Activated naive CD8-positive, alpha-beta T cell treated with anti-CD3 and anti-CD28 coated beads for 36 hours (primary cell): ENCODE measurements at places on chromosomes 7 and 10. TPM values are rescaled to one million over a fixed set of nuclear protein-coding genes. Genes with fewer than 3 reads are reported as not detected.

DNA sequence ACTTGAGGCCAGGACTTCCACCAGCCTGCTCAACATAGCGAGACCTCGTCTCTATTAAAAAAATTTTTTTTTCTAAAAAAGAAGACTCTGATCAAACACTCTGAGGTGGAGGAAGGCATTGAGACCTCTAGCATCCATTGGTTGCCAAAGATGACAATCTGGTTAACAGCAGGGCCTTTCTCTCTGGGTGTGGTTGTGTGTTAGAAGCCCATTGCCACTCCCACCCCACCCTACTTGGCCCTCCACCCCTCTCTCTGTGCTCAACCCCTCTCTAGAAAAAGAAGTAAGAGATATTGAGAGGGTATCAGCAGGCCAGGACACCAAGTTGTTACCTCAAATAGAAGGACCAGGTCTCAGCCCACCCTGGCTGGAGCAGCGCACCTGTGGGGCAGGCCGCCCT, 57.4 kb upstream of the MXI1 start:
- no peak for DNase-seq
- H3K27me3 ChIP-seq = peaks cover 72% of the 10 kb centered on the region
- H3K36me3 ChIP-seq = no peaks in the 10 kb centered on the region
- no peaks in the 10 kb centered on the region for H3K4me1 ChIP-seq
- no peak overlapping the region for H3K4me3 ChIP-seq

- H3K4me1 ChIP-seq = peaks cover 39% of the 10 kb centered on the region
- DNase-seq = no peak
- peaks cover 28% of the 10 kb centered on the region for H3K36me3 ChIP-seq
- no peak overlapping the region for H3K4me3 ChIP-seq
Observed at GRCh38 chr7:114928060-114928459, 6.2 kb downstream of the MDFIC start.

Gene FAM131B
- 1.7 TPM for total RNA-seq

DNA sequence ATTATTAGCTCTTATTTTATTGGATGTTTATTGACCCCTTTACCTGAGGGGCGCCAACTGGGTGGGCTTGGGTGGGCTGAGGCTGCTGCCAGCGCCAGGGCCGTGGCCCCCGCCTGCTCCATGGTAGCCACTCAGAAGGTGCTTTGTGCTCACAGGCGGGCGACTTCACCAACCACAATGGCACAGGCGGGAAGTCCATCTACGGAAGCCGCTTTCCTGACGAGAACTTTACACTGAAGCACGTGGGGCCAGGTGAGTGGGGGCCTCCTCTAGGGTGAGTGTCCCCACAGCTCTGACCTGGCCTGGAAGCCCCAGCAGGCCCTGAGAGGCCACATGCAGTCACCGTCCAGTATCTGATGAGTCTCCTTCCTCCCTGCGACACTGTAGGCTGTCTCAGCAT, 4.1 kb downstream of the PPIF start:
- peaks cover 63% of the 10 kb centered on the region for H3K36me3 ChIP-seq
- peaks cover 47% of the 10 kb centered on the region for H3K4me1 ChIP-seq
- DNase-seq = no peak
- H3K4me3 ChIP-seq = no peak overlapping the region
- H3K27me3 ChIP-seq = no peaks in the 10 kb centered on the region

Gene MSS51
- 1.4 TPM for total RNA-seq

GRCh38 chr10:101134299-101135127, 3.4 kb downstream of the TLX1 start:
- H3K36me3 ChIP-seq = no peaks in the 10 kb centered on the region
- H3K27ac ChIP-seq = no peak overlapping the region
- peaks cover 93% of the 10 kb centered on the region for H3K27me3 ChIP-seq
- H3K4me1 ChIP-seq = peaks cover 39% of the 10 kb centered on the region
- peak overlapping the region; percentile 65 for H3K4me3 ChIP-seq

Gene RAMP3
- total RNA-seq = not detected

DNA sequence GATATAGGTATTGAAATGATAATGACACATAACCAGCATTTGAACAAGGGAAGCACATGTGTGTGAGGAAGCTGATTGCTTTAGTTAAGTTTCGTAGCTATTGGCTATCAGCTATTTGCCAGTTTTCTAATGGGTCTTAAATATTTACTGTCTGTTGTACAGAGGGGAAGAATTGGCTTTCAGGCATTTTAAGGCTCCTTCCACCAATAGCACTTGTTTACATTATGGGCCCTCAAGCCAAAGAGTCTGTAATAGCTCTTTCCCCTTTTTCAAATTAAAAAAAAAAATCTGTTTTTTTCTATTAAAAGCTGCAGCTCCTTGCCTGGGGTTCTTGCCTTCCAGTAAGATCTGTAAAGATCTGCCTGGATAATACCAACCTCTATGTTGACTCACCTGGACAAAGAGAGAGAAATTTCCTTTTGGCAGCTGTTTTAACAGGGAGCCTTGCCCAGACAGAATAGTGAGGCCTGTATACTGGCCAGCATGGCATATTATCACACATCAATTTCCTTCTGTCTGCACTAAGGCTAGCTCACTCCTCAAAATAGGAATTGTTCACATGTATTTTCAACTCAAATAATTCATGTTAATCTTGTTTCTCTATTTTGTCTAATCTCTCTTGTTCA, 104.7 kb upstream of the LRGUK start:
- H3K4me1 ChIP-seq = no peaks in the 10 kb centered on the region
- no peak overlapping the region for H3K27ac ChIP-seq
- peaks cover 3% of the 10 kb centered on the region for H3K36me3 ChIP-seq
- DNase-seq = no peak
- no peak overlapping the region for H3K4me3 ChIP-seq
- no peaks in the 10 kb centered on the region for H3K27me3 ChIP-seq

GRCh38 chr7:139092090-139092796, 17.3 kb downstream of the ZC3HAV1 start:
- peaks cover 85% of the 10 kb centered on the region for H3K36me3 ChIP-seq
- peak overlapping the region; percentile 79 for H3K4me3 ChIP-seq
- H3K4me1 ChIP-seq = peaks cover 83% of the 10 kb centered on the region
- H3K27ac ChIP-seq = peak overlapping the region; percentile 90

Gene CYP2C19
- not detected for total RNA-seq

DNA sequence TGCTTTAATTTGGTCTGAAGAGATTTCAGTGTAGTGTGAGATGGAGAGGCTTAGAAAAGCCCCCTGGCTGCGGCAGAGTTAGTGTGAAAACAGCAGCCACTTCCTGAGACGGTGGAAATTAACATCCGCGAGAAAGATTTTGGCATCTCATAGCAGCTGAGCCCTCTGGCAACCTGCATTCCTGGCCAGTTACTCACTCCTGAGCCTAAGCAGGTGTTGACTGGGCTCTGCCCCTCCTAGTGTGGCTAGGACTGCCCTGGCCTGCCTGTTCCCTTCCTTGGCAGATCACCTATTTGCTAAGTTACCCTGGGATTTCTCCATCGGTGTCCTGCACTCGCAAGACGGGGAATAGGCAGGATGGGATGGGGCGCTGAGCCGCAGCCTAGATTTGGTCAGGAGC, 57.6 kb upstream of the LMTK2 start:
- no peak overlapping the region for H3K27ac ChIP-seq
- peaks cover 10% of the 10 kb centered on the region for H3K27me3 ChIP-seq
- peaks cover 7% of the 10 kb centered on the region for H3K4me1 ChIP-seq
- H3K36me3 ChIP-seq = no peaks in the 10 kb centered on the region
- no peak overlapping the region for H3K4me3 ChIP-seq

DNA sequence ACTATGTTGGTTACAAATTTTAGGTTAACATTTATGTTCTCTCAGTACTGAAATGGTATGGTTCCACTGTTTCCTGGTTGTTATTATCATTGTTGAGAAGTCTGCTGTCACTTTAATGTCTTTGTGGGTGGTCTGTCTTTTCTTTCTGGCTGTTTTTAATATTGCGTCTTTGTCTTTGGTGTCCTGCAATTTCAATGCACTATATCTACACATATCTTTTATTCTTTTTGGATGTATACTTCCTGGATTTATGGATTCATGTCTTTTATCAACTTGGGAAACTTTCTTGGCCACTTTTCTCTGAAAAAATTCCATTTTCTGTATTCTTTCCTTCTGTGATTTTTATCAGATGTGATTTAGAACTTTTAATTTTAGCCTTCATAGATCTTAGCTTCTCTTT, 250.2 kb downstream of the BUB3 start:
- DNase-seq = no peak
- peaks cover 2% of the 10 kb centered on the region for H3K36me3 ChIP-seq
- no peaks in the 10 kb centered on the region for H3K27me3 ChIP-seq
- no peak overlapping the region for H3K27ac ChIP-seq

Gene PPP1R3A
- not detected for total RNA-seq

Gene LRRN3
- 89.3 TPM for total RNA-seq

DNA sequence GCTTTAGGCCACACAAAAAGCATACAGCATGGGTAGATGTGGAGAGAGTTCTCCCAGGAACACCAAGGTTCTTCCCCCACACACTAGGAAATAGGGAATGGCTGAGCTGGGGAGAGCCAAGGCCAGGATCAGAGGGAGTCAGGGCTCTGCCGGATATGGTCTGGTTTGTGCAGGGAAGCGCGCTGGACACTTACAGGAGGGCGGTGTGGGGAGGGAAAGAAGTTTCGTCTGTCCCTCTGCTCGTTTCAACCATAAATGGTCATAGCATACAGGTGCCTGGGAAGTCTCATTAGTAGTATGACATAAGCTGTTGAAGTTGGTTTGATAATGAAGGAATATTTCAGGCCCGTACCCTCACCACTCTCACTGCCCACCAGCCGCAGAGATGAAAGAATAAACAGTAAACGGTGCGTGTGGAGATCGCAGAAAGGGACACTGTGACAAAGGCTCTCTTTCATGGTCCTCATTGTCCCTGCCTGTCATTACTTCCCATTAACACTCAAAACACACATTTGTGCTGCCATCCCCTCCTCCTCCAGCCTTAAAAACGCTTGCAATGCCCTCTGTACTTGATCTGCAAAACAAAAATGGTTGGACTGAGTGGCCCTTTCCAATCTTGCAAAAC, 207.2 kb downstream of the CELF2 start:
- no peak overlapping the region for H3K4me3 ChIP-seq
- DNase-seq = no peak
- peaks cover 87% of the 10 kb centered on the region for H3K4me1 ChIP-seq

GRCh38 chr7:18831419-18831818, 286.0 kb downstream of the TWIST1 start:
- H3K4me3 ChIP-seq = no peak overlapping the region
- DNase-seq = no peak
- no peak overlapping the region for H3K27ac ChIP-seq
- no peaks in the 10 kb centered on the region for H3K36me3 ChIP-seq
- no peaks in the 10 kb centered on the region for H3K4me1 ChIP-seq

Gene BLNK
- 1.3 TPM for total RNA-seq

Gene LIPF
- total RNA-seq = not detected

Gene TMEM229A
- total RNA-seq = not detected

GRCh38 chr10:18710201-18710653, 51.0 kb downstream of the ARL5B start:
- DNase-seq = no peak
- H3K4me1 ChIP-seq = no peaks in the 10 kb centered on the region
- H3K36me3 ChIP-seq = no peaks in the 10 kb centered on the region

Gene MYO3A
- total RNA-seq = 0.74 TPM

DNA sequence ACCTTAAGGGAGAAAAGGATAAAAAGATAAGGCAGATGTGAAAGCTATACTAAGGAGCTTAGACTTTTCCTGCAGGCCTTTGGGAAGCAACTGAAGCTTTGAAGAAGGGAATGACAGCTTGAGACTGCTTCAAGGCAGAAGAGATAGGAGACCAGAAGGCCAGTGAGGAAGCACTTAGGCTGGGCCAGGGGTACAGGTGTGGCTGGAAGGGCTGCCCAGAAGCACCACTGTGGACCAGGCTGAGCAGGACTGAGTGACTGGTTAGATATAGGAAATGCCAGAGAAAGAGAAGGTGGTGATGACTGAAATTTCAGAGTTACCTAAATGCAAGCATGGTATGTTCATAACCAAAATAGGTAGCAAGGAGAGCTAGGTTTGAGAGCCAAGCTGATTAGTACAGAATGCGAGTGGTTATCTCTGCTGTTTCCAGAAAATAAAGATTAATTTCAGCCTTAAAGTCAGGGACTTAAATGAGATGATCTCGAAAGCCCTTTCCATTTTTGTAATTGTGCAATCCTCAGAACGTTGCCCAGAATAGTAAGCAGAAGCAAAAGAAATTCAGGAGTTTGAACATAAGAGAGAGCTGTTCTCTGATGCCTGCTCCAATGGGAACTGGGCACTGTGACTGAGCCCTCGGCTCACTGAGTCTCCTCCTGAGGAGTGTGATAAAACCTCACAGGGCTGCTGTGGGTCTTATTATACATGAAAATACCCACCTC, 54.9 kb downstream of the MET start:
- peaks cover 7% of the 10 kb centered on the region for H3K27me3 ChIP-seq
- no peak overlapping the region for H3K27ac ChIP-seq
- H3K4me1 ChIP-seq = no peaks in the 10 kb centered on the region

Gene COL1A2
- 0.30 TPM for total RNA-seq

GRCh38 chr10:96665306-96665705, 55.0 kb downstream of the PIK3AP1 start:
- H3K4me3 ChIP-seq = no peak overlapping the region
- H3K27me3 ChIP-seq = no peaks in the 10 kb centered on the region
- H3K27ac ChIP-seq = no peak overlapping the region
- peaks cover 8% of the 10 kb centered on the region for H3K4me1 ChIP-seq

Gene CLCN1
- total RNA-seq = 0.06 TPM

DNA sequence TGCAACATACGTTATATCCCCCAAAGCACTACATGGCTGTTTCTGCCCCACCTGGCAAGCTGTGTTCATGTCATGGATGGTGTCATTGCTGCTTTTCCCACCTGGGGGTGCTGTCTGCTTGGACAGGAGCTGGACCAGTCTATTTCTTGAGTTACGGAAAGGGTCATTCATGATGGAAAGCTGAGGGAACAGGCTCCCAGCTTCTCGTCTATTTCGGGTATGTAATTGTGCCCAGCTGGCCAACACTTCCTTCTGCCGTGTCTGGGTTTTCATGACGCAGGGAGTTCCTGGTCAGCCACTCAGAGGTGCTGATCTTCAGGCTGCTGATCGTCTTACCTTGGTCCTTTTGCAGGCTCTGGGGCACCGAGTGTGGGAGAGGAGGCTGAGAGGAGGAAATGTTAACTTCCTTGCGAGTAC, 8.6 kb downstream of the BTBD16 start:
- H3K27me3 ChIP-seq = peaks cover 27% of the 10 kb centered on the region
- H3K36me3 ChIP-seq = no peaks in the 10 kb centered on the region
- H3K27ac ChIP-seq = no peak overlapping the region

GRCh38 chr10:86786368-86786767, 29.9 kb downstream of the BMPR1A start:
- peaks cover 12% of the 10 kb centered on the region for H3K27me3 ChIP-seq
- H3K27ac ChIP-seq = no peak overlapping the region
- no peak overlapping the region for H3K4me3 ChIP-seq
- H3K36me3 ChIP-seq = peaks cover 16% of the 10 kb centered on the region

Gene ZNF727
- total RNA-seq = 0.58 TPM
